Tongue (tissue), 3 donors: ENCODE measurements at places on chromosomes 4 and X.

DNA sequence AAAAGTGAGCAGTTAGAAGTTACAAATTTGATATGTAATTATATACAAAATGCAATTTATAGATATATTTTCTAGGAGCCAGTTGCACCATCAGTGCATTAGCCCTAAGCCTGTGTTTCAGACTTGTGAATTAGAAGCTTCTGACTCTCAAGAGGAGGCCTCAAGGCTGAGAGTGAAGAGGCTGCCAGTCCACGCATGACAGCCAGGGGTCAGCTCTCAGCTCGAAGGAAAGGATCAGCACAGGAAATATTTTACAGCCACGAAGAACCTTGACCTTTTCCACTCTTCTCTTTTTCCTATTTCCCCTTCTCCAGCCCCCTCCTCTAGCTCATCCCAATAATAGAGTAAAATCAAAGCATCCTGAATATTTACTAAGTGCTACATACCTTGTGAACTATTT lies 642.4 kb downstream of the TRIML1 start:
- peak; percentile 3 for DNase-seq

DNA sequence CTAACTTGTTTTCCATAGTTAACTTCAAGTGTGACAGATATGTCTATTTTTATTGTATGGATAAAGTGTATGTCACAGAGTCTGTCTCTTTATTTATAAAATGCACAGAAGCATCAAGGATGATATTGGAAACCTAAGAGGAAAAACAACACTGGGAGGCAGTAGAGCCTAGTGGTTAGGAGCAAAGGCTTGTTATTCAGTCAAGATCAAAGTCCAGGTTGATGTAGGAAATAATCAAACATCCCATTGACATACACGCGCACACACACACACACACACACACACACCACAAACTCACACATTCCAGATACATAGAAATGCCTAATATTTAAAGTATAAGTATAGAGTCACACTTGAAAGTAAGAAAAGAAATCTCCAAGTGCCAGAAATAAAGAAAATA lies 206.8 kb downstream of the CHRDL1 start:
- DNase-seq: no peak

DNA sequence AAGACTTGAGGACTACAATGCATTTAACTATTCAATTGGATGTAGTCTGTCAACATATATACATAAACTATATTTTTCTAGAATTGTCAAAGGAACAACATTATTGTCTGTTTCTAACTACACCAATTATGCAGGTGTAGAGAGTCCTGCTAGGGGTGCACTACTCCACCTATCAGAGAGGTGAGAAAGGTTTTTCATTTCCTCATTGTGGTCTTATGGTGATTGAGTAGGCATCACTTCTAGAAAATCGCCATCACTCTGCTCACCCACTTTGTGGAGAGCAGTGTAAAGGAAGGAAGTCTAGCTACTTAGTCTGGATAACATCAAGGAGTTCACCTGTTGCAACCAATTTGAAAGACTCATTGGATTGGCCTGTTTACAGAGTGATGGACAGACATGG lies 4.4 kb upstream of the ADH1C start:
- DNase-seq: no peak

GRCh38 chr4:113788888-113789287 lies 27.4 kb upstream of the CAMK2D start:
- no peak for DNase-seq

GRCh38 chr4:36771411-36772153 lies 473.0 kb upstream of the NWD2 start:
- DNase-seq: no peak

GRCh38 chr4:145132511-145133098 lies 34.5 kb downstream of the ABCE1 start:
- DNase-seq: peak; percentile 24

- DNase-seq: no peak
Observed at GRCh38 chrX:18616688-18617406, 55.1 kb downstream of the RS1 start.

- no peak for DNase-seq
Observed at GRCh38 chr4:153679486-153679885, 4.6 kb upstream of the TLR2 start.

- DNase-seq: peak; percentile 20
Observed at GRCh38 chr4:174561560-174561959, 39.3 kb upstream of the HPGD start.

- no peak for DNase-seq
Observed at GRCh38 chr4:83866834-83867621, 331.1 kb downstream of the GPAT3 start.

DNA sequence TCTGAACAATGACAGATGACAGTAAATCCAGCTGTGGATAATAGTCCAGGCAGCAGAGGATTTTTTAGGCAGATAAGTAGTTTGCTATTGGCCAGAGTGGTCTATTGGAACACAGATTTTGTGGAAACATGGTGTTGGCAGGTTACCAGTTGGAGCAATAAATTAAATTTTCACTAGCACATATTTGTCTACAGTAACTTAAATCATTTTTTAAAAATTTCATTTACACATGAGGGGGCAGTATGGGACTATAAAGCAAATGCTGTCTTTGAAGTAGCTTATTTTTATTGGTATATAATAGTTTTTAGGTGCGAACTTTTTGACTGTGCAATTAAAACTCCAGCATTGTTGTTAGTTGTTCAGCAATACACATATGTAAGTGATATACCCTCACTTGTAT lies 289.8 kb downstream of the ARHGAP10 start:
- DNase-seq: no peak

GRCh38 chr4:145019346-145019745 lies 78.7 kb downstream of the ANAPC10 start:
- no peak for DNase-seq

GRCh38 chrX:136629084-136629750 lies 18.7 kb upstream of the CD40LG start:
- DNase-seq: no peak

- no peak for DNase-seq
Observed at GRCh38 chrX:100662796-100663195, 18.8 kb downstream of the SRPX2 start.

GRCh38 chrX:33589316-33589715 lies 378.0 kb upstream of the DMD start:
- DNase-seq: no peak

GRCh38 chr4:73777612-73778011 lies 37.2 kb downstream of the CXCL8 start:
- DNase-seq: no peak

GRCh38 chr4:22237155-22237751 lies 278.6 kb downstream of the ADGRA3 start:
- no peak for DNase-seq

GRCh38 chr4:133403913-133404312 lies 254.8 kb downstream of the PCDH10 start:
- DNase-seq: no peak

GRCh38 chr4:75849461-75849860 lies 52.8 kb downstream of the PPEF2 start:
- DNase-seq: no peak

GRCh38 chr4:122744229-122744628 lies 11.7 kb downstream of the BBS12 start:
- DNase-seq: no peak

- no peak for DNase-seq
Observed at GRCh38 chr4:184282251-184282713, 64.6 kb upstream of the ENPP6 start.

- no peak for DNase-seq
Observed at GRCh38 chr4:131316086-131316485, 1833.0 kb upstream of the PCDH10 start.

- no peak for DNase-seq
Observed at GRCh38 chrX:74510401-74510800, 89.1 kb downstream of the SLC16A2 start.

DNA sequence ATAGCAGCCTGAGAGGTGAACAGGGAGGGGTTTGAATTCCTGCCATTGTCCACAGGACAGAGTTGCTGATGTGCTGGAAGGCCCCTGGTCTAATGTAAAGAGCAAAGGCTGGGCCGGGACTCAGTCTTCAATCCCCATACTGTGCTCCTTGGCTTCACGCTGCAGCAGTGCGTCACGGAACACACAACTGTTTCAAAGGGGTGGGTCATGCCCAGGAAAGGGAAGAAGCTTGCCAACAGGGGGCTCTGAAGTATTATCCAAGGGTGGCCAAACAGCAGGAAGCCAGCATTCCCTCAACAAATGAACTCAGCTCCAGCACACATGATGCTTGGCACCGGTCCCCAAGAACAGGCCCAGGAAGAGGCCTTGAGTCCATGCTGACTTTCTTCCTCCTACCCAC lies 122.5 kb downstream of the NFKB1 start:
- peak; percentile 76 for DNase-seq

DNA sequence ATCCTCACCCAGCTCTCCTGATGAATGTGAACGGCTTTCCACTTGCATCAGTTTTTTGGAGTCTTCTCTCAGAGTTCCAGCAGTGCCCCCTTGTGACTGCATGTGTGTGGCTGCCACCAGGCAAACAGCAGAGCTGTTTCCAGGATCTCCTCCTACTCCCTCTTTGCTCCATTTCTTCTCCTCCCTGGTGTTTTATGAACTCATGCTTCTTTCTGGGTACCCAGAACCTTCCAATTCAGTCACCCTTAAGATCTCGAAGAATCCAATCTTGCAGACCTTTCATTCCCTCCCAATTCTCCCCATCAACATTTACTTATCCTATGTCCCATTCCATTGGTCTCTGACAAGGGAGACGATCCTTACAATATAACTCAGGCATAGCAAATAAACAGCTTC lies 6.8 kb upstream of the TCEANC start:
- peak; percentile 82 for DNase-seq

GRCh38 chr4:16770710-16771285 lies 127.6 kb downstream of the LDB2 start:
- DNase-seq: no peak

DNA sequence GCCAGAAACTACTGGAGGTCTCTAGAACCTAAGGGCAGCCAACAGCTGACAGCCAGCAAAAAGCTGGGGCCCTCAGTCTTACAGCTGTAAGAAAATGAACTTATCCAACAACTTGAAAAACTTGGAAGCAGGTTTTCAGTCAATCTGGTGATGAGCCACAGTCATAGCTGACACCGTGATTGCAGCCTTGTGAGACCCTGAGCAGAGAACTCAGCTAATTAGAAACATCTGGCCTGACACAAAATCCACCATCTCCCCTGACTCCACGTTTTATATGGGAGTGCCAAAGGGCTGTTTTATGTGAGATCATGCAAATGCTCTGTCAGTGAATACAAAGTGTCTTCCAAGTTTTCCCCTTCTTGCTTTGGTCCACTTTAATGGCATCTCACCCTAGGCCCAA lies 198.8 kb upstream of the DCAF8L1 start:
- DNase-seq: peak; percentile 59
